Forelimb muscle (tissue), 1 donor: ENCODE measurements at places on chromosomes 11 and 22. TPM values are rescaled to one million over a fixed set of nuclear protein-coding genes. Genes with fewer than 3 reads are reported as not detected.

Gene YIF1A
- polyA plus RNA-seq: 48.9 TPM

Gene AP2A2
- 43.8 TPM for polyA plus RNA-seq

Gene C11orf87
- 0.06 TPM for polyA plus RNA-seq

Gene PRR33
- polyA plus RNA-seq: 6.3 TPM

Gene SHANK3
- 17.8 TPM for polyA plus RNA-seq
